ENCODE measurements at places on chromosomes 7 and 10. TPM values are rescaled to one million over a fixed set of nuclear protein-coding genes. Genes with fewer than 3 reads are reported as not detected.

DNA sequence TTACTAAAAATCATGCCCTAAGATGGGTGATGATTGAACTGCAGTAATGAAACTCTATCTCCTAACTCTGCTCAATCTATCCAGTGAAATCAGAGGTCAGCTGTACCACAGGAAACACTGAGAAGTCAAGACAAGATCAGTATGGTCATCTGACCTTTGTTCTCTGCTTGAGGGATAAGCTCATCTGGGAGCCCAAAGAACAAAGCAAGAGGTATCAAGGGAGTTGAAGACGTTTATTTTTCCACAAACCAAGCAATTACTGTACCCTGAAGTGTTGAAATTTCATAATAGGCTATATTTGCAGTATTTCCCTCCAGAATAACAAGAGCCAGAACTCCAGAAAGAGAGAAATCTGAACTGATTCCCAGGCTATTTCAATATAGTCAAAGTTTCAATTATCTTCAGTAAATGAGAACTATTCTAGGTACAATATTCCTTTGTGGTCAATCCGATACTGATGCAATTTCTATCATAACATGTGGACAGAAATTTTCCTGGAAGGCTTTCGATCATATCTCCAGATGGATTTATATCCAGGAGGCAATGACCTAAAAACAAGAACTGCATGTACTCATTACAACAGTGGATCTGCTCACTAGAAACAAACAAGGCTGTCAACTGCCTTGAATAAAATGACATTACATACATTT lies 345.3 kb downstream of the TNS3 start:
- no peak overlapping the region for H3K27ac ChIP-seq
- H3K36me3 ChIP-seq: no peaks in the 10 kb centered on the region
- H3K4me3 ChIP-seq: no peak overlapping the region
- H3K27me3 ChIP-seq: peaks cover 12% of the 10 kb centered on the region

Gene OPTN
- 60.6 TPM for total RNA-seq

Gene CYP3A7
- total RNA-seq: 0.86 TPM

DNA sequence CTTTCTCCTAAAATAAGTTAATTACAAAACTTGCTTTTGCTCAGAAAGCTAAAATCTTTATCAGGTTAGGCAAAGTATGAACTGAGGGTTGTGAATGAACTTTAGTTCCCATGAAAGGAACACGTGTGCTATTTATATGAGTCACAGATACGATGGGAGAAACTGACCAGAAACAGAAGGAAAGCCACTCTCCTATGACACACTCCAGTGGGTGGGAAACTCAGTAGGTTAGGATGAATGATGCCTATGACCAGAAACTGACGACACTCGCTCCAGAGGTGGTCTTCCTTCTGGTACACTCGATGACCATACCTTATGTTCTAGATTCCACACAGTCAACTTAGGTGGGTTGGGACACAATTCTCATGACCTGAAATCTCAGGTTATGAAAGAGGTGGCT lies 215.7 kb upstream of the INHBA start:
- no peak for DNase-seq
- H3K27ac ChIP-seq: no peak overlapping the region
- H3K36me3 ChIP-seq: no peaks in the 10 kb centered on the region
- no peak overlapping the region for H3K4me3 ChIP-seq
- peaks cover 54% of the 10 kb centered on the region for H3K27me3 ChIP-seq

Gene VSTM2A
- total RNA-seq: not detected

Gene MRLN
- not detected for total RNA-seq

DNA sequence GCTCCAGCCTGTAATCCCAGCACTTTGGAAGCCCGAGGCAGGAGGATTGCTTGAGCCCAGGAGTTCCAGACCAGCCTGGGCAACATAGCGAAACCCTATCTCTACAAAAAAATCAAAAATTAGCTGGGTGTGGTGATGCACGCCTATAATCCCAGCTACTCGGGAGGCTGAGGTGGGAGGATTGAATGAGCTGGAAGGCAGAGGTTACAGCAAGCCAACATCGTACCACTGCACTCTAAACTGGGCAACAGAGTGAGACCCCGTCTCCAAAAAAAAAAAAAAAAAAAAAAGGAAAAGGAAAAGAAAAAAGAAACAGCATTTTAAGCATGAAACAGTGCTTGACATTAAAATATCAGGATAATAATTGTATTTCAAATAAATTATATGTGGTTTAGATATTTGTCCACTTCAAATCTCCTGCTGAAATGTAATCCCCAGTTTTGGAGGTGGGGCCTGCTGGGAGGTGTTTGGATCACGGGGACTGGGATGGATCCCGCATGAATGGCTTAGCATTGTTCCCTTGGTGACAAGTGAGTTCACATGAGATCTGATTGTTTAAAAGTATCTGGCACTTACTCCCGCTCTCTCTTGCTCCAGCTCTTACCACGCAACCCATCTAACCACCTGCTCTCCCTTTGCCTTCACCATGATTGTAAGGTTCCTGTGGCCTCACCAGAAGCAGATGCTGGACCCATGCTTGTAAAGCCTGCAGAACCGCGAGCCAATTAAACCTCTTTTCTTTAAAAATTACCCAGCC lies 103.4 kb downstream of the SRPK2 start:
- no peak overlapping the region for H3K4me3 ChIP-seq
- no peak for DNase-seq
- H3K4me1 ChIP-seq: no peaks in the 10 kb centered on the region
- H3K36me3 ChIP-seq: peaks cover 6% of the 10 kb centered on the region
- H3K27me3 ChIP-seq: no peaks in the 10 kb centered on the region

GRCh38 chr7:158611541-158611940 lies 23.9 kb upstream of the PTPRN2 start:
- H3K4me3 ChIP-seq: no peak overlapping the region
- no peak overlapping the region for H3K27ac ChIP-seq
- H3K4me1 ChIP-seq: no peaks in the 10 kb centered on the region
- no peak for DNase-seq

DNA sequence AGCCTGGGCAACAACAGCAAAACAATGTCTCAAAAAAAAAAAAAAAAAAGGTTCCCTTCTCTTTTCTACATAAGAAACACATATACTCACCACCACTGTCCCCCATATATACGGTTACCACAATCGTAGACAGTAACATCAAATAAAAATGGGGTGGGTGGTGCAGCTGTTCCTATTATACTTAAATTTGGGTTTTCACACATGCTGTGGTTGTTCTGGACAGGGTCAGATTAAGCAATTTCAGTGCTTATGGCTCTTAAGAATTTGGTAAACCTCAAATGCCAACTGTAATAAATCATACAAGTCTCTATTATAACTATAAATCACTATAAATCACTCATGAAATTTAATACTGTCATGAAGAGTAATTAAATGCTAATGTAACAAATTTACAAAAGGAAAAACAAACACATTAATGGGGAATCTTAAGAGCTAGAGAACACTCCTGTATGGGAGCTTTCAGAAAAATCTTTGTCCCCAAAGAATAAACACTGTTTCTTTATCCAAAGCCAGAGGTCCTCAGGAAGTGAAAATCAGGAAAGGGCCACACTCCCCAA lies 143.6 kb downstream of the GLI3 start:
- H3K4me1 ChIP-seq: no peaks in the 10 kb centered on the region
- H3K27me3 ChIP-seq: peaks cover 40% of the 10 kb centered on the region
- no peak overlapping the region for H3K4me3 ChIP-seq
- H3K36me3 ChIP-seq: no peaks in the 10 kb centered on the region
- H3K27ac ChIP-seq: no peak overlapping the region
- no peak for DNase-seq

DNA sequence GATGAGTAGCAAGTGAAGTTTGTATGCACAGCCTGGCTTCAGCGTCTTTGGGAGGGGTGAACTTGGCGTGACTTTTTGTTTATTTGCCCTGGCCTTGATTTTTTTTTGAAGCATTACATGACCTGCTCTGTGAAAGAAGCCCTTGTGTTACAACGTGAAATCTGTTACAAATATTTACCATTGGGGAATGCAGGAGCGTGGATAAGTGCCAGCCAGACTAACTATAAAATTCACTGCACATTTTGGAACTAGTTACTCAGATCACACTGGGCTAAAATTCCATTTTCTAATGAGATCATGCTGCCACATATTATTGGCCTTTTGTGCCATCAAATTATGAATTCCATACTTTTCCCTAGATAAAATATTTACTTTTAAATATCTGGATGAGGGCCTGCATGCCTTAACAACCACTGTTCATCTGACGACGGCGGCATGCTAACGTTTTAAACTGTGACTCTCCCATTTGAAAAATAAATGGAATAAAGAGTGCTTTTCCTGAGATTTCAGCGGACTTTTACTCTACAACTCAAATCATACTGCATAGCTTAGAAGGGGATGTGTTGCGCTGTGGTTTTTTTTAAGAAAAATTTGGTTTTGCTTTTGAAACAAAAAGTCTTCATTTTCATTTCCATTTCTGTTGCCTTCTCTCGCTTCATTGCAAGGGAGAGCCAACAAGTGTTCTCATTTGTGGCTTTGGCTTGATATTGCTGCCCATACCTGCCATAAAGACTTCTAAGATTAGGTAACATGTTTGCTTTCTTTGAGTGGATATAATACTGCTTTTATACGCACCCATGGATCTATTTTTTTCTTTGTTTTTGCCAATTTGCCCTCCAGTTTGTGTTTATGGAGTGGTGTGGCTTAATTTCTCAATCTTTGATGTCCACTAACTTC lies 352.2 kb downstream of the TFEC start:
- H3K4me3 ChIP-seq: peak overlapping the region; percentile 17
- H3K27me3 ChIP-seq: no peaks in the 10 kb centered on the region
- H3K36me3 ChIP-seq: no peaks in the 10 kb centered on the region
- peak; percentile 62 for DNase-seq
- H3K4me1 ChIP-seq: peaks cover 29% of the 10 kb centered on the region

DNA sequence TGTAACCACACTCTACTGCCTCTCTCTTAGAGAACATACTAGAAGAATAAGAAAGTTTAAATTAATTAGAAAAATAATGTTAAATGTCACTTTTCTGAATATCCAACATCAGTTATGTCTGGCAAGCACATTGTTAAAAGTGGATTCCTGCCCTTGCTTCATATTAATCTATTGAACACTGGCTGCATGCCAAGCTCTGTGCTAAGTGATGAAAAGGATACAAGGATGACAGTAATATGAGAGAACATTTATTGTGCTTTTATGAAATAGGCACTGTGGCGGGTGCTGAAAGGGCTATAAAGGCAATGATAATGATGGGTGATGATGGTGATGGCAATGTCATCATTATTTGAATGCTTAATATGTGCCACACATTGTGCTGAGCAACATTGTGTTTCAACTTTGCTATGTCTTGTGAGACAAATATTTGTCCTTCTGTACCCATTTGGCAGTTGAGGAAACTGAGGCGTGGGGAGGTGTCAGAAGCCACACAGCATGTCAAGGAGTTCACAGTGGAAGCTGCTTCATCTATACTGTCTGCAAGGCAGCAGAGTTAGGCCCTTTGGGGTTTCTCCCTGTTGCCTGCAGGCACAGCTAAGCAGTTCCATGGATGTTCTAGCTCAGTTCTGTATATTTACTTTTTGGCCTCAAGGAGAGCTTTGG lies 64.2 kb upstream of the RAPGEF5 start:
- no peak overlapping the region for H3K27ac ChIP-seq
- H3K36me3 ChIP-seq: no peaks in the 10 kb centered on the region
- no peak overlapping the region for H3K4me3 ChIP-seq
- H3K27me3 ChIP-seq: no peaks in the 10 kb centered on the region
- H3K4me1 ChIP-seq: peaks cover 22% of the 10 kb centered on the region
- peak; percentile 50 for DNase-seq

- H3K27ac ChIP-seq: no peak overlapping the region
- H3K27me3 ChIP-seq: peaks cover under 1% of the 10 kb centered on the region
- DNase-seq: no peak
- H3K36me3 ChIP-seq: no peaks in the 10 kb centered on the region
Measured at GRCh38 chr7:78279032-78279431, 480.5 kb downstream of the PHTF2 start.

GRCh38 chr10:84743483-84743882 lies 415.1 kb downstream of the CCSER2 start:
- no peaks in the 10 kb centered on the region for H3K36me3 ChIP-seq
- no peak overlapping the region for H3K4me3 ChIP-seq
- no peaks in the 10 kb centered on the region for H3K27me3 ChIP-seq
- no peaks in the 10 kb centered on the region for H3K4me1 ChIP-seq

Gene PAPOLB
- not detected for total RNA-seq

DNA sequence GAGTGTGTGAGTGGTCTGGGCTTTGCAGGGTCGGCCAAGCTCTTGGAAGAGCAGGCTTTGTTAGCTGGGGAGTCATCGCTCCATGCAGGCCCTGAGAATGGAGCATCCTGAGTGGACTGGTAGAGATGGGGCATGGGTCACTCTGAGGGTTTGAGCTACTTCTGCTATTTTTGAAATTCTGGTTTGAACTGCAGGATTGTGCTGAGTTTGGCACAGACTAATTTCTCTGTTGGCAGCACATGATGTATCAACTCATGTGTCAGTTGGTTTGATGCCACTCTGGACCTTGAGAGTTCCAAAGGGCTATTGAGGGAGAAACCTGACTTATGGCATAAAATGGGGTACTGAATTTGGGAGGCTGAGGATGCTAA lies 56.3 kb downstream of the LRMDA start:
- H3K27ac ChIP-seq: no peak overlapping the region
- H3K27me3 ChIP-seq: peaks cover 23% of the 10 kb centered on the region
- H3K36me3 ChIP-seq: no peaks in the 10 kb centered on the region
- no peaks in the 10 kb centered on the region for H3K4me1 ChIP-seq
- H3K4me3 ChIP-seq: no peak overlapping the region
- no peak for DNase-seq

DNA sequence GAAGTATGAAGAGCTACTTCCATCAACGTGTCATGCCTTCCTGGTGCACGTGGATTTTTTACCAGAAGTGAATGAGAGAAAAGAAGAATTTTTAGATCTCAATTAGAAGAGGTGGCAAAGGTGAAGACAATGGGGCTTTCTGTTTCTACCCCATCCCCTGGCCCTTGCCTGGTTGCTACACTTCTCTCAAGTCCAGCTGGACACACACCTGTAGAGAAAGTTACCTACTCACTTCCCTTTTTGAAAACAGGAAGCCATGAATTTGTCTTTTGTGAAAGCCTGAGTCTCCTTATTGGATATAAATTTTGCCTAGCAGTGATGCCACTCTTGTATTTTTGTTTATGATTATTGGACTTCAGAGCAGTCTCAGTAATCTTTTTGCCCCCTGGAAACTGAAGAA lies 142.9 kb upstream of the AKR1E2 start:
- no peaks in the 10 kb centered on the region for H3K27me3 ChIP-seq
- no peak for DNase-seq
- H3K4me3 ChIP-seq: no peak overlapping the region
- peaks cover 68% of the 10 kb centered on the region for H3K4me1 ChIP-seq

Gene GALNT17
- not detected for total RNA-seq

DNA sequence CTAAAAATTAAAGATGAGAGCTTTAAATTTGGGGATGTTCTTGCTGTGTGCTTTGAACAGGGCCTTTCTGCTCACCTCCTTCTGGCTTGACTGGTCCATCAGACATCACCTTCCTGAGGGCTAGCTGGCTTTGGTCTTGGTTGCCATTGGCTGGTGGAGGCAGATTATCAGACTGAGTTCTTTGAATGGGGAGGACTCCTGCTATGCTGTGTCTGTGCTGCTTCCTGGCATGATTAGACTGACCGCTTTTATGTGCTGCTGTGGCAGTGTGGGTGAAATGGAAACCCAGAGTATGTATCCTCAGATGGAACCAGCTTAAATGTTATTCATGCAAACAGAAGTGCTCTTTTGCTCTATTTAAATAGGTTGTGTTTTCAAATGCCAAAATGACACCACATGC lies 341.6 kb downstream of the PCLO start:
- no peak overlapping the region for H3K27ac ChIP-seq
- no peaks in the 10 kb centered on the region for H3K27me3 ChIP-seq
- no peaks in the 10 kb centered on the region for H3K36me3 ChIP-seq
- H3K4me1 ChIP-seq: no peaks in the 10 kb centered on the region
- no peak overlapping the region for H3K4me3 ChIP-seq
- DNase-seq: no peak

Gene REEP3
- total RNA-seq: 97.5 TPM
